ENCODE measurements at places on chromosomes 1 and 21.
A peak's percentile ranks its signal among the peaks of the same experiment; 100 is the strongest.

GRCh38 chr1:225767634-225768540, 9.7 kb upstream of the SRP9 start:
- no peak for DNase-seq

GRCh38 chr1:178354816-178355215, 141.9 kb downstream of the CLEC20A start:
- no peak for DNase-seq

DNA sequence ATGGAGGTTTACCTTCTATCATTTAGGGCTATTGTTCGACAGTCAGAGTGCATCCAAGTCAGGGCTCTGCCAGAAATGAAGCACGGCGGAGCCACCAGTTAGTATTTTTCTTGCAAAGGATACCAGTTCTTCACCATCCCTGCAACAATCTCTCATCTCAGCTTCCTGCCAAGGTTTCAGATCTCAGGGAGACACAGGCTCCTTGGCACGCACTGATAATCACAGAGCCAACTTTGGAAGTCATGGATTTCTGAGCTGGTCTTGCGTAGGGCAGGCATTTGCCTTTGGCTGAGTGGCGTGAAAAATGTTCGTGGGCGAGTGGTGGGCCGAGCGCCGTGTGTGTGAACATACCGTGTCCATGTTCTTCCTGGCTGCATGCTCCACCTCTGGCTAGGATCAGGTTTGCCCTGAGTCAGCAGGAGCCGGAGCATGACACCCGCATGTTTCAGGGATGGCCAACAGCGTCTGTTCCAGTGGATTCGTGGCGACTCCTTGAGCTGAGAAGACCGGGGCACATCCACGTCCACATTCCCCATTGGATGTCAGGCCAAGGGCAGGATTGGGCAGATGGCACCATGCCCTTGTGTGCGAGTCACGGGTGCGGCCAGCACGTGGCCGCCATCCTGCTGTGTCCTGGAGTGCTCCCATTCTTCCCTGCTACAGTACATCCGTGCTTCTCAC, 118.5 kb upstream of the C1orf174 start:
- DNase-seq = no peak

DNA sequence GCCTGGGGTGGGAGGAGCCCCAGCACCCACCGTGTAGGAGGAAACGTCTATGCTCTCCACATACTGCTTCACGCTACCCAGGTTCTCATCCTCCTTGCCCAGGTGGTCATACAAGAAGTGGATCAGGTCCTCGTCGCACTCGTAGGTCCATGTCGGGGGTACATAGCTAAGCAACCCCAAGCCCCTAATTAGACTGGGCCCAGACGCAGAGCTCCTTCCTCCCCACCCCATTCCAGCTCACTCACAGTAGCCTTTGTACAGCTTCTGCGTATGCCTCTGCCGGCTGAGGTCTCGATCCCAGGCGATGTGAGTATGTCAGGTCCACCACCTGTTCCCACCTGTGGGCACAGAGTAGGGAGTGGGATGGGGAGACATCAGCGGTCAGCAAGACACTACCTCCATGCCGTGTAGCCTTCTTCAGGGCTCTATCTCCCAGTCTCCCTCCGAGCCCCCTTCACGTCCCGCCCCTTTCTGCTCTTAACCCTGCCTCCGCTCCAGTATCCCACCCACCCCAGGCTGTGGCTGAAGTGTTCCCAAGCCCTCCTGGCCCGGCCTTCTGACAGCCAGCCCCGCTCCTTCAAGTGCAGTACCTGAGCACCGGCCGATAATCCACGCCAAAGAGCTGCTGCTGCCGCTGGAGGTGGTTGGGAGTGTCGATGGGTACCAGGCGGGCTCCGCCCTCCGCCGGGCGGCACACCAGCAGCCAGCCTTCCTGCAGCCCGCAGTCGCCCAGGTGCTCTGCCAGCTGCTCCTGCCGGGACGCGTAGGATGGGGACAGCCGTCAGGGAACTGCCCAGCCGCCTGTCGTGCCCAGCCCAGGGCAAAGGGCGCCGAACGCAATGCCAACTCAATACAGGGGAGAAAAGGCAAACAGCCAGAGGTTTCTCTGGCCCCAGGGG, 919 bp downstream of the HECTD3 start:
- DNase-seq = peak; percentile 27

GRCh38 chr1:178932552-178932906, 61.7 kb upstream of the ANGPTL1 start:
- DNase-seq = no peak

DNA sequence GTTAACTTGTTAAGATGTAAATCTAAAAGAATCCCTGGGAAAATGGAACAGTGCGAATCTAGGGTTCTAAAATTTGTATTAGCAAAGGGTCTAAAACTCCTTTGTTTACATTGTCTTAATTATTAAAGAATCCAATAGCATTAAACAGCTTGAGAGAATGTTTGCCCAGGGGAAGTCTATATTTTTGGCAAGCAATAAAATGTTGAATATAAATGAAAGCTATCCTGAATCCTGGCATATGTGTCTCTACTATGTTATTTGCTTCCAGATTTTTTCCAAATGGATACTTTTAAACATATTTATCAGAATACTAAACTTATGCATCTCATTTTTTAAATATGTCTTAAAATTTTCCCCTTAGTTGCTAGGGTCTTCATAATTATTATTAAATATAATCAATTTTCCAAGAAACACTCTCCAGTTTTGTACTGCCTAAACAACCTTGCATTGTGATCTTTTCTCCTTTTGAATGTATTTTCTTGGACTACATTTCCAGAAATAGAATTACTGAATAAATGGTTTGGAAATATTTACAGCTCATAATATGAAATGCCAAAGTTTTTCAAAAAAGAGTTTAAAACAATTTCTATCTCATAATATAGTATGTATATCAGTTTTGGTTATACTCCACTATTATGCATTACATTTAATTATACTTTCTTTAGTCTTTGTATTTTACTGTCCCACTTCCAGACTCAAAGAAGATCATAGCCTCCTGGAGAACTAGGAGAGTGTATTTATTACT, 304.8 kb downstream of the USP25 start:
- no peak for DNase-seq

DNA sequence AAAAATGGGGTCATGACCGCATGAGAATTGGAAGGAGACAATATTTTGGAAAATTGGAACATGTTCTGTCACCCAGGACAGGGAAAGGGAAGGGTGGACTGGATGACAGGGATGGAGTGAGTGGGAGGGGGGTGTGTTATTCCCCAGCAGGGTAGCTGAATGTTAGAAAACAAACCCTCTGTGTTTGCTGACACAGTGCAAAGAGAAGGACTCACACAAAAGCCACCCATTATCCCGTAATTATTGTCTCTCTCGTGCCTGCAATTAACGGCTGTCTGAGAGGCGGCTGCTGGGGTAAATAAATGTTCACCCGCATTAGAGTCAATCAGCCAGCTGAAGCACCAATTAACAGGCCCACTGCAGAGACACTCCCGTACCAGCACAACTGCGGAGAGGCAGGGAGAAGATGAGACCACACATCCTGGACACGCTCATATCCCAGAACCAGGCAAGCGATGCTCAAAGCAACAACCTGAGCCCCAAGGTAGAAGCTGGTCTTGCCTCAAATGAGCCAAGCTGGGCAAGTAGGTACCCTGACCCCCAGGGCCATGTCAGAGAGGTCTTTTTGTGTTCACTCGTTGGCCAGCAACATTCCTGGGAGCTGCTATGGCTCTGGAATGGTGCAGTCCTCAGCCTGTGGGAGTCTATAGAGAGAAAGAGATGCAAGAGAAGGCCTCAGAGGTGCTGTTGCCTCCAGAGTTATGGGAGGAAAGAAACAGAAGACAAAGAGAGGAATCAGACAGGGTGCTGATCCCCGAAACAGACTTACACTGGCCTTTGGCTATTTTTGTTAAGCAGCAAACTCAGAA, 19.4 kb downstream of the PLEKHA6 start:
- DNase-seq = no peak

DNA sequence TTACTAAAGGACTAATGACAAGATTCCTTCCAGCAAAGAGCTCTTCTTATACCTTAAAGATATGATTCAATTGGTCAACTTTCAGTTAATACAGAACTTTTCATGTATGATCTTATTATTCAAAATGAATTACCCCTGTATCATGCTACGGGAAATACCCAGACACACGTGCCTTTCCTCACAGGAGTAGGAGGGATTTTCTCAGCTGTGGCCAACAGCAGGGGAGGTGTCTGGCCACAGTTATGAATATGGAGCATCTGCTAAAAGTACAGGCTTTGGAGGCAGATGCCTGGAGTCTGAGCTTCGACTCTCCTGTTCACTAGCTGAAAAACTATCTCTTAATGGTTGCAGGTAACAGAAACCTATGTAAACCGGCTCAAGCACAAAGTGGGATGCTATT, 53.6 kb downstream of the KIAA1614 start:
- no peak for DNase-seq

- DNase-seq = peak; percentile 28
Measured at GRCh38 chr1:27428316-27429028, 36.0 kb downstream of the GPR3 start.

GRCh38 chr1:167364826-167365225, 144.1 kb downstream of the POU2F1 start:
- DNase-seq = no peak

DNA sequence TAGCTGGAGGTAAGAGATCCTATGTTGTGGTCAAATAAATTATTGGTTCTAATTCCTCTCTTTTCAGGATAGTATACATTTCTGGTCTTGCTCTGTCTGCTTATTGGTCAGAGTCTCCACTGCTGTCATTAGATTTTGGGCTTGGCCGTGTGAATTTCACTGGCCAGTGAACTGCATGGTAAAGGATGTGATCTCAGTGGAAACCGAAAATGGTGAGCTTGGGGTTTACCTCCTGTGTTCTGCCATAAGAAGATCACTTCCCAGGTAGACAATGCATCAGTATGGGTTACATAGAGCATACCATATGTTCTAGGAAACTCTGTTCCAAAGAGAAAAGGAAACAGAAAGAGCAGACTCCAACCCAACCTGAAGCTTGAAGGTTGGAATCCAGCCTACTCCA, 1123.3 kb upstream of the B3GALT2 start:
- no peak for DNase-seq

DNA sequence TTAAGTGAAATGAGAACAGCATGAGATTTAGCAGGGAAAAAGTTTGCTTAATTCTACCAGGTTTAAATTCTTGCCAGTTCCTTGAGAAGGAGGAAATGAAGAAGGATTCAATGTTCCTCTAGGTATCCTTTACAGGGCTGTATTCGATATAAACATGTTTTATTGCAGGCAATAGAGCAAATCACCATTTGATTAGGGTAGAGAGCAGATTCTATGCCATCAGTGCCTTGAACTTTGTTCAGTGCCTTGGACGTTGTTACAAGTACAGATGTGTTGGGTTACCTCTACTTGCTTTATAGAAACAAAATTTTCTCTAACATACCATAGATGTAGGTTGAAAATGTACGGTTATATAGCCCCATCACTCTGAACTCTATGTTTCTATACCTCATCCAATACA, 18.2 kb upstream of the CLDN8 start:
- DNase-seq = no peak

DNA sequence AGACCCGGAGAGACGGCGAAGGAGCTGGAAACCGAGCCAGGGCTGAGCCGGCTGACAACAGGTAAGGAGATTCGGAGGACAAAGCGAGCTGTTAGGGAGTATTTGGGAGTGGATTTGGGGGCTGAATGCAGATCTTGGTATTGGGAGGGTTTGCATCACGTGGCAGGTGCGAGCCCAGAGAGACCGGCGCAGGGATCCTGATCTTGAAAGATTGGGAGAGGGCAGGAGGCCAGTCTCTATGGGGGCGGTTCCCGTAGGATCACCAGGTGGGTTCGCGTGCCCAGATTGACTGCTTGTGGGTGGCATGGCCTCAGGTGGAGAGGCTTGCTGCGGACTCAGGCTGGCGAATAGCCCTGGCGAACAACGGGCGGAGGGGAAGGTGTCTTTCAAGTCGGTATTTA, 204 bp downstream of the CIART start:
- peak; percentile 8 for DNase-seq

- DNase-seq = no peak
Measured at GRCh38 chr1:117026361-117026760, 24.8 kb downstream of the CD101 start.

DNA sequence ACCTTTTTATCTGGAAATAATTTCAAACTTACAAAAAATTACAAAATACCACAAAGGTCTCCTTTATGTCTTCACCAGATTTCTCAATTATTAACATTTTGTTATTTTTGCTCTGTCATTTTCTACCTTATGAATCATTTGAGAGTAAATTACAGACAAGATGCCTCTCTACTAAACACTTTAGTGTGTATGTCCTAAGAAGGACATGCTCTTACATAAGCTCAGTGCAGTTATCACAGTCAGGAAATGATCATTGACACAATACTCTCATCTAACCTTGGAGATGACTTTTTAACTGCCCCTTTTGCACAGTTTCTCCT, 378.9 kb upstream of the RUNX1 start:
- DNase-seq = no peak

DNA sequence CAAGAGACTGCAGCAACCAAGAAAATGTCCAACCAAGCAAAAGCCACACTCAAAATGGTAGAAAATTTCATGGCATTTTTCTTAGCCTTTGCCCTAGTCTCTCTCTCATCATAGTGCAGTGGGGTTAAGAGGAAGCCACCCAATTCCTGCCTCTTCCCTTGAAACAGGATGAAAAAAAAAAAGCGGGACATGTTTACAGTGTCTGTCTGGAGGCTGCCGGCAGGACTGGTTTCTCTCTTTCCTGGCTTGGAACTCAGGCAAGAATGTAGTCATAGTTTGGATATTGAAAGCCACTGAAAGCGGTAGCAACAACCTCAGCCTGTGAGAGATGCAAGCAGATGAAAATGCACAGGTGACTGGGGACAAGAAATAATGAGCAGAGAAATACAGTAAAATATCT, 13.3 kb upstream of the TNFSF18 start:
- no peak for DNase-seq

DNA sequence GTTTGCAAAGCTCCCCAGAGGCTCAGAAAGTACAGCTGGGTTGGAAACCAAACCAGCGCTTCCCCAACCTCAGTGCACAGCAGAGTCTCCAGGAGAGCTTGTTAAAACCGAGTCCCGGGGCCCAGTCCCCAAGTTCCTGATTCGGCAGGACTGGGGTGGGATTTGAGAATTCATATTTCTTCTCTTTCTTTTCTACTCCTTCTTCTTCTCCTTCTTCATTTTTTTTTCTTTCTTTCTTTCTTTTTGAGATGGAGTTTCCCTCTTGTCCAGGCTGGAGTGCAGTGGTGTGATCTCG, 136.8 kb downstream of the PGBD5 start:
- DNase-seq = no peak

DNA sequence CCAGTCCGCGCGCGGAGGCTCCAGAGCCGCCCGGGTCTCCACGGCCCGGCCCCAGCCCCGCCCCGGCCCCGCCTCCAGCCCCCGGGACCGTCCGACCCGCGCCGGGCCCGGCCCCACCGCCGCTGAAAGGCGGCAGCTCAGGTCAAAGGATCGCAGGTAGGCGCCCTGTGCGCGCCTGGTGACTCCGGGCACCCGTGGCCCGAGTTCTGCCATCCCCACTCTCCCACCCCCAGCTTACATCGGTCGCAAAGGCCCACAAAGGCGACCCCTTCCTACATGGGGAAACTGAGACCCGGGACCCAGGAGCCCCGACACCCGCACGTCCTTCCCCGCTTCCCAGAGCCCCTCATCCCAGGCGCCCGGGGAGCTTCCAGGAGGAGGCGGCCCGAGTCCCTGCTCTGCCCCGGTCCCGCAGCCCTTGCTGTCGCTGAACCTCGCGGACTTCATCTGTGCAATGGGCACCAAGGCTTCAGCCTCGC, at the start of gene TMEM200B:
TMEM200B (minus strand) TSS at position 17 of the 479 bp plus-strand sequence. CDS start 2,075 bp downstream, outside the sequence.
- no peak for DNase-seq

- no peak for DNase-seq
Measured at GRCh38 chr1:20102875-20103274, 16.5 kb downstream of the PLA2G2D start.

All from stimulated activated CD4-positive, alpha-beta T cell treated with anti-CD3 and anti-CD28 coated beads, Interleukin-1b, Interleukin-23, amount 100 ng/mL, for 48 hours (primary cell).